Transverse colon (tissue), 4 donors: ENCODE measurements at places on chromosomes 5 and 9. TPM values are rescaled to one million over a fixed set of nuclear protein-coding genes. Genes with fewer than 3 reads are reported as not detected.

GRCh38 chr5:10442576-10442975 lies 897 bp downstream of the ROPN1L start:
- DNase-seq: no peak

The OBP2B gene
- not detected for total RNA-seq

The INSL6 gene
- not detected for total RNA-seq

The COX7C gene
- total RNA-seq: 677 TPM

The RFX3 gene
- total RNA-seq: 8.3 TPM
